ENCODE measurements at places on chromosomes 6 and 20. TPM values are rescaled to one million over a fixed set of nuclear protein-coding genes. Genes with fewer than 3 reads are reported as not detected.
A peak's percentile ranks its signal among the peaks of the same experiment; 100 is the strongest.

DNA sequence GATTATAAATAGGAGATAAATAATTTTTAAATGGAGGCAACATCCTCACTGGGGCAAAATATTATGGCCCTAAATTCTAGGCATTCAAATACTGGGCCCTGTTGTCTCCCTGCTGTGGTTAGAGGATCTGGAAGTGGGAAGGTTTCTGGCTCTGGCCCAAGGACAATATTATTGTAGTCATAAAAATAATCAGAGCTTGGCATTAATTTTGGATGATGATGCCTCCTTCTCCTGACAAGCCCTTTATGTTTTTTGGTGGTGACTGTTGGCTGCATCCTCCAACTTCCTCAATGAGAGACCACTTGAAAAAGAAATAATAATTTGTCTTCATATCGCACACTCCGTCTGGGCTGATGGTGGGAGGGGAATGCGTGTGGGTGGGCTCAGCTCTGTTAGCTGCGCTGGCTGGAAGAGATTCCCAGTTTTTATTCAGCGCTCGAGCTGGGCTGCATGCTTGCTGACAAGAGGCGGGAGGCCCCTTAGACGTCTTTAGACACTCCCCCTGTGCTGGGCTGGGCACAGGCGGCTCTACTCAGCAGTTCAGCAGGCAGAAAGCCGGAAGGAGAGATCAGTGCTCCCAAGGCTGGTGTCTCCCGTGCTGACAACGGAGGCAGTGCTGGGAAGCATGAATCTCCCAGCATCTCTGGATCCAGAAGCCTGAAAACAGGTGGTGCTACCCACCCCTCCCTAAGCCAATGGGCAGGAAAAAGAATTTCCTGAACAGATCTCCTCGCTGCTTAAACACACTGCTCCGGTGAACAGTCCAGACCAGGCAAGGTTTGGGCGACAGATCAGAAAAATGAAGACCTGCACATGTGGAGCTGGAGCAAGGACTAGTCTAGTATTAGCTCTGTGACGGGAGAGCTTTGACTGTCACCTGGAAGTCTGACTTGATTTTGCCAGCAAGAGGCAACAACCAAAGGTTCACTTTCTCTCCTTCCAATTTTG lies 97.7 kb downstream of the SYCP2 start:
- DNase-seq, result peak; percentile 74

DNA sequence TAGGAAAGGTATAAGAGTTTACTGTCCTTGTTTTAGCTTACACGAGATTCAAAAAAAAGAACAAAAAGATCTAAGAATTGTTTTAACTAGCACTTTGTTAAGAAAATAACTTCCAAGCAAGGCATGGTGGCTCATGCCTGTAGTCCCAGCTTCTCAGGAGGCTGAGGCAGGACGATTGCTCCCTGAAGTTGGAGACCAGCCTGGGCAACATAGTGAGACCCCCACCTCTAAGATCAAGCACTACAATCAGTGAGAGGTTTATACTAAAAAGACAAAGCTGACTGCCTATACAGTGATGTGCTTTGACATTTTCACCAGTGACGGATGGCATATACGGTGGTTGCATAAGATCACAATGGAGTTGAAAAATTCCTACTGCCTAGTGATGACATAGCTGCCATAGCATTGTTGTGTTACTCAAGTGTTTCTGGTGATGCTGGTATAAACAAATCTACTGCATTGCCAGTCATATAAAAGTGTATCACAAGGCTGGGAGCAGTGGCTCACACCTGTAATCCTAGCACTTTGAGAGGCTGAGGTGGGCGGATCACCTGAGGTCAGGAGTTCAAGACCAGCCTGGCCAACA lies 68.6 kb downstream of the B4GALT5 start:
- DNase-seq, result no peak

DNA sequence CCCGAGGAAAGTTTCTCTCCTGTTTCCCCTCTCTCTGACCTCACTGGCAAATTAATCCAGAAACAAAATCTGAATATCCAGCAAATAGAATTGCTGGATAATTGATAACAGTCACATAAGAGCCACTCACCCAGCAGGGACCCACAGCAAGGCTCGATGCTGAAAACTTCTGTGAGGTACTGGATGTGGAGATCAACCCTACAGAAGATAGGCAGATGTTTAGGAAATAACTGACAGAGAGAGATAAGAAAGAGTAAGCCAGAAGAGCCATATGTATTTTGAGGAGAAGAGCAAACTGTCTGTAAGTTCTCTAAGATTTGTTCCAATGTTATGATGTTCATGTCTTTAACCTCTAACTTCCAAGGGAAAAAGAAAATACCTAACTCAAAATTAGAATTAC lies 59.7 kb downstream of the PKHD1 start:
- DNase-seq, result no peak

DNA sequence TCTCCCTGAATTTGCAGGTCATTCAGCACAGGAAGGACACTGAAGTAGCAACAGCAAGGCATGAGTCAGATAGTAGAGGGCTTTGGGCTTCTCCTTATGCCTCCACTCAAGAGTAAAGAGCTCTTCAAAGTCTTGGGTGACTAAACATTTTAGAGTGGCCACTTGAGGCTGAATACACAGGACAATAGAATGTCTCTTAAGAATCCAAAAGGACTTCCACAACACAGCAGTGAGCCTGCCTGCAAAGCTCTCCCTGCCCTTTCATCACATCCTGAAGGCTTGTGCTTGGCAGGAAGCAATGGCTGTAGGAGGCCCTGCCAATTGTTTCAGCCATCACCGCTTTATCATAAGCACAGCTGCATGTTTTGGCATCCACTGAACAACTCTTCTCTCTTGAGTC lies 36.8 kb downstream of the FOXQ1 start:
- DNase-seq, result no peak

DNA sequence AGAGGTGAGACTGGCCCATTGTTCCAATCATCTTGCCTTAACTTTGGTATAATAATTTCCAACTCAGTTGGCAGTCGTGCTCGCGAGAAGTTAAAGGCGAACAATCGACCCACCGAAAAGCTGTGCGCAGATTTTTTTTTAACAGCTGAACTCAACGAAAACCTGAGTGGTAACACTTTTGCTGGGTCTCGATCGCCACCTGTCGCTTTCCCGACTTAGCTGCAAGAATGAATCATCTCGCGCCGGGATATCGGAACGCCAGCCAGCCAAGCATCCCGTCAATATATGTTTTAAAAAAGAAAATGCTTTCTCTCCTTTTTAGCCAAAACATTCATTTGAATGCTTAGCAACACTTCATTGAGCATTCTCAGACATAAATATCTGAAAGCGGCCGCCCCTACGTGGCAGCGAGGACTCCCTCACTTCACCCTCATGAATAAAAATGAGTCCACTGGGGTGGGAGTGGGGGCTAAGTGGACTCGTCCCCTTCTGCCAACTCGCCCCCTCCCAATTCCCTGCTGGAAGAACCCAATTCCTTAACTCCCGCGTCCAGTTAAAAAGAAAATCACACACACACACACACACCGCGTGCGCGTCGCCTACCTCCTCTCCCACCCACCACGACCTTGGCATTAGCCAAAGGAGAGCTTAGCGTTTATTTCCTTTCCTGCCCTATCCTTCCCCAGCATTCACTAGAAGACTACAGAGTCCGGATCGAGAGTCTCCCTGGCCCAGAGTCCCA lies 1.5 kb downstream of the COL12A1 start:
- peak; percentile 94 for DNase-seq

DNA sequence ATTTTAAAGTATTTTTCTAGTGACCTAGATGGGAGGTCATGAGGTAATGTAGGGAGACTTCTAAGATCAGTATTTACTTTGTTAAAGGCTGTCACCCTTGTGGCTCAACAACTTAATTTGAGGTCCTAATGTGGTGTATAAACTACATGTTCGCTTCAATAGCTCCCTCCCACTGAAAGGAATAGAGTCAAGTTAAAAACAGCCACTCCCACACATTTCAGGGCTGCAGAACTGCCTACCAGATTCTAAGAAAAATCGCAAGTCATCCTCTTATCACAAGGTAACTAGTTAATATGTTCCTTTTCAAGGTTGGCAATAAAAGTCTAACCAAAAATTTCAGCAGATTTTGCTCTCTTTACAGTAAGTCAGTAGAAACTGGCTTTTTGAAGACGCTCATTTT lies 15.1 kb downstream of the GSTA1 start:
- no peak for DNase-seq

DNA sequence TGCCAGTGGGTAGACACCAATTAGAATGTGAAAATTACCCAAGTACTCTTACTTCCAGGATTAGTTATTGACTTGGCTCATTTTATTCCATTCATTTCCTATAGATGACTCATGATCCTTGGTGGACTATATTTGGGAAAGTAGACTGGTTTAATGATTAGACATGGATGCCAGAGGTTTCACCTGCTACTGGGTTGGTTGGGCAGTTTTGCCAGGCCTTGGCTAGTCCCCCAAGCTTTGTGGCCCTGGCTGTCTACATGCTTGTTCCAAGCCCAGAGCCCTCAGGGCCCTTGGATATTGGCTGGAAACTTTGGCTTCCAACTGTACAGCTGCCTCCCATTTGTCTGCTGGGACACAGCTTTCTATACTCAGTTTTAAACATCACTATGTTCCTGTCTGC lies 104.1 kb downstream of the ZFP64 start:
- no peak for DNase-seq

- no peak for DNase-seq
These were observed 37.4 kb upstream of the SIRT5 start for GRCh38 chr6:13536796-13537526.

DNA sequence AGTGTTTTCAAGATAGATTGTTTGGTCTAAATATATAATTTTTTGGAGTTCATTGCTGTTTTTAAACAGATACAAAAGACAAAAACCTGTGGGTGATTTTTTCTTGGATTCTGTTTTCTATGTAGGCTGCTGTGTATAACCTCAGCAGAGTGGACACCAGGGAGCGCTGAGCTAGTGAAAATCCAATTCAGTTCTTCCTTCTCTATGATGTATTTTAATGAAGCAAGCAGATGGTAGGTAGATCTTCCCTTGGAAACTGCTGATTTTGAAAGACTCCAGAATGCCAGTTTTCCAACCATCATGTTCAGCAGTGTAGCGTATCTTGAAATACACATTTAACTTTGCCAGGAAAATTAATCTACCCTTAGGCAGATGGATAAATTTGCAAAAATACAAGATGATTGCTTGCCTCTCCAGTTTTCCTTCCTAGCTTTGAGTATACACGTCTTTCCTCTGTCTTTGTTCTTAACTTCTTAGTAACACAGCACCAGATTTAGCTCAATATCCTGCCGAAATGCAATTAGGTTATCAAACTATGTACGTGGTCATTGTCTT lies 178.0 kb downstream of the PHF3 start:
- no peak for DNase-seq

DNA sequence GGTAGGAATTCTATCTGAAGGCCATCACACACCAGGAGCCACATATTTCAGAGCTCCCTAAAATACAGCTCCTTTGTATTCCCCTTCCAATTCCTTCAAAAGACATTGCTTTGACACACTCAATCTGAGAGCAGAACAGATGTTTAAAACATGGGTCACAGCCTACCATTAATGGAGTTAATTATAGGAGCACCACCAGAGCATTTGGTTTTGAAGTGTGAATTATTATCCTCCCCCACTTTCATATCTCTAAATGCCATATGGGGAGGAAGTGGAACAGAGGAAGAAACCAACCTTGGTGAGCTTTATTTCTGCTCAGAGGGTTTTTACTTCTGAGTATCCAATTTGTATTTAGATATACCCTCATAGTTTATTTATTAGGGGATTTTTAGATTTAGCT lies 50.7 kb upstream of the TNFRSF21 start:
- no peak for DNase-seq

- DNase-seq, result no peak
These were observed 264.0 kb downstream of the FOXA2 start for GRCh38 chr20:22320245-22320915.

DNA sequence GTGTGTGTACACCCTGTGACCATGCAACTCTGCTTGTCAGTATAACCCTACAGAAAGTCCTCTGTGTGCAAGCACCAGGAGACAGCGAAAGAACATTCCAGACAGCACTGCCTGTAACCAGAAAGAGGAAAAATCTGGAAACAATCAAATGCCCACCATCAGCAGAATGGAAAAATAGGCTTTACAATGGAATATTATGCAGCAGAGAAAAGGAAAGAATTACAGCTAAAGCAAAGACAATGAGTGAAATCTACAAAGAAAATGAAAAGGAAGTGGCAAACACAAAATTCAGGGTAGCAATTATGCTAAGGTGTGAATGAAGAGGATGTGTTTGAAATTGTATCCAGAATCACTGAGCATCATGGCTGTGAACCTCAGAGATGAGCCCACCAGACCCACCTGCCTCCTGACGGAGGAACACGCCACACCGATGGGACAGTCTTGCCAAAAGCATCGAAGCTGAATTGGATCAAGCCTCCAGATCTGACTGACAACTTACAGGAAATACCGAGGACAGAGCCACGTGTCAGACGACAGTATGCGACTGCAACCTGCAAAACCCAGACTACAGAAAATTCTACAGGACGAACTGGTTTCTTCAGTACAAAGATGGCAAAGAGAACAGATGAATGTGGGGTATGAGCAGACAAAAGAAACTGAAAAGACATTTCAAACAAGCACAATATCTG lies 133.2 kb downstream of the NFATC2 start:
- DNase-seq, result peak; percentile 12

- no peak for DNase-seq
These were observed 69.5 kb downstream of the NPEPL1 start for GRCh38 chr20:58762120-58762519.

DNA sequence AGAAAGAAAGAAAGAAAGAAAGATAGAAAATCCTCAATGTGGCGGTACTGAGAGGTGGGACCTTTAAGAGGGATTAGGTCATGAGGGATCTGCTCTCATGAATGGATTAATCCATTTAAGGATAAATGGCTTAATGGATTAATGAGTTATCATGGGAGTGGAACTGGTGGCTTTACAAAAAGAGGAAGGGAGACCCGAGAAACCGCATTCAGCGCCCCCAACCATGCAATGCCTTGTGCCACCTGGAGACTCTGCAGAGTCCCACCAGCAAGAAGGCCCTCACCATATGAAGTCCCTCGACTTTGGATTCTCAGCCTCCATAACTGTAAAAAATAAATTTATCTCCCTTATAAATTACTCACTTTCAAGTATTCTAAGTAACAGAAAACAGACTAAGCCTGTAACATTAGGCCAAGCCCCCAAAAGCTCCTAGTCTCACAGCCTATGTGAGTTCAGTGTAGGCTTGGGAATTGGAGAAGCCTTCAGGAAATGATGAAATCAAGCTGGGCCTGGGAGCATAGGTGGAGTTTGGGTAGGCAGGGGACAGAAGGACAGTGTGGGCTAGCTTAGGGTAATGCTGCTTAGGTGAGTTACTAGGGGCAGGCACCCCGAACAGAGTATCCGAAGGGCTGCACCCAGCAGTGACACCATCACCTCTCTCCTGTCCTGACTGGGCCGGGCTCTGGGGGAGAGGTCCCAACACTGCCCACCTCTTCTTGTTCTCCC lies 36.2 kb upstream of the RNF24 start:
- no peak for DNase-seq

CTAGE9 gene
- total RNA-seq, result not detected

STMND1 gene
- total RNA-seq, result not detected

RNF144B gene
- 21.5 TPM for total RNA-seq

SYNGAP1 gene
- 19.3 TPM for total RNA-seq

RPS6KA2 gene
- total RNA-seq, result 43.4 TPM

VGLL2 gene
- total RNA-seq, result not detected

CSE1L gene
- total RNA-seq, result 50.4 TPM

IP6K3 gene
- 0.19 TPM for total RNA-seq

All from posterior vena cava (tissue), 2 donors.